ENCODE measurements at places on chromosomes 5 and 9.

- no peak for DNase-seq
Measured at GRCh38 chr9:68595868-68596267, 55.2 kb upstream of the TMEM252 start.

DNA sequence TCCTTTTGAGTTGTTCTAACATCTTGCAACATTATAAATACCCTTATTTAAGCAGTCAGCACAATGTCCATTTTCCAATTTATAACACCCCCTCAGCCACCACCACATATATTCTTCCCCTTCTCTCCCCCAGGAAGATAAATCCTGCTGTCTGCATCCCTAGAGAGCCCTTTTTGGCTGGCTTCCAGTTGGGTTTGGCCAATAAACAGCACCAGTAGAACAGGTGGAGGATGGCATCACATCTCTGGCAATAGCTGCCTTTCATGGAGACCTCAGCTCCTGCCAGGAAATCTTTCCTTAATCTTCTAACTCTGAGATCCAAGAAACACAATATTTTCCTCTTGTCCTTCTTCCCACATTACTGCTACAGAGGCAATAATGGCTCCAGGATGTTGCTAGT, 53.7 kb downstream of the TRIM36 start:
- DNase-seq: no peak

GRCh38 chr5:107653685-107654084, 17.1 kb downstream of the EFNA5 start:
- DNase-seq: no peak

DNA sequence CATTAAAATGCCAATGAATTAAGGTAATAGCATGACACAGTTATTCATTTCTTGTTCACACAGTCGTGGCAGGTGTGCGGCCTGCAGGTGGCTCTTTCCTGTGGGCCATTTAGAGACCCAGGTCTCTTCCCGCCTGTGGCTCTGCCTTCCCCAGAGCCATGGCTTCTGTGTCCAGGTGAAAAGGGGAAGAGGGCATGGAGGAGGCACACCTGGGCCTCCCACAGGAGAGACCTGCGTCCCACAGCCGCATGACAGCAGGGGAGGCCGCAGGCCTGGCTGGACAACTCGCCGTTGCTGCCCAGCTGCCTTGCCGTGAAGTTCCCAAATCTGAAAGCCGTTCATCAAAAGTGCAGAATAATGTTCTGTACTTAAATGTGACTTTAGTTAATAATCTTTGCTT, 14.4 kb upstream of the PLEKHG4B start:
- no peak for DNase-seq

GRCh38 chr9:127930231-127931091, at the start of gene PIP5KL1:
PIP5KL1 (minus strand) TSS chr9:127930777; CDS start chr9:127930752, 25 bp downstream.
- DNase-seq: no peak

GRCh38 chr5:92504346-92504745, 1076.7 kb downstream of the NR2F1-AS1 start:
- DNase-seq: no peak

DNA sequence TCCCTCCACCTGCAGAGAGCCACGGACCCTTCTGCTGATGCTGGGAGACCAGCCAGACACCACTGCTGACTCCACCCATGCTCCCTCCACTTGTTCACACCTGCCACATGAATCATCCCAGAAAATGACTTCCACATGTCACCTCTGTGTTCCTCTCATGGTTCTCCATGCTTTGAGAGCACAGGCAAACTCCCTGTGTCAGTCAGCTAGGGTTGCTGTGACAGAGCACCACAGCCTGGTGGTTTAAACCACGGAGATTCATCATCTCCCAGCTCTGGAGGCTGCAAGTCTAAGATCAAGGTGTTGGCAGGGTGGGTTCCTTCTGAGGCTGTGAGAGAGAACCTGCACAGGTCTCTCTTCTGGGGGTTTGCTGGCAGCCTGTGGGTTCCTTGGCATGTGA, 381.4 kb downstream of the GADD45G start:
- DNase-seq: no peak

DNA sequence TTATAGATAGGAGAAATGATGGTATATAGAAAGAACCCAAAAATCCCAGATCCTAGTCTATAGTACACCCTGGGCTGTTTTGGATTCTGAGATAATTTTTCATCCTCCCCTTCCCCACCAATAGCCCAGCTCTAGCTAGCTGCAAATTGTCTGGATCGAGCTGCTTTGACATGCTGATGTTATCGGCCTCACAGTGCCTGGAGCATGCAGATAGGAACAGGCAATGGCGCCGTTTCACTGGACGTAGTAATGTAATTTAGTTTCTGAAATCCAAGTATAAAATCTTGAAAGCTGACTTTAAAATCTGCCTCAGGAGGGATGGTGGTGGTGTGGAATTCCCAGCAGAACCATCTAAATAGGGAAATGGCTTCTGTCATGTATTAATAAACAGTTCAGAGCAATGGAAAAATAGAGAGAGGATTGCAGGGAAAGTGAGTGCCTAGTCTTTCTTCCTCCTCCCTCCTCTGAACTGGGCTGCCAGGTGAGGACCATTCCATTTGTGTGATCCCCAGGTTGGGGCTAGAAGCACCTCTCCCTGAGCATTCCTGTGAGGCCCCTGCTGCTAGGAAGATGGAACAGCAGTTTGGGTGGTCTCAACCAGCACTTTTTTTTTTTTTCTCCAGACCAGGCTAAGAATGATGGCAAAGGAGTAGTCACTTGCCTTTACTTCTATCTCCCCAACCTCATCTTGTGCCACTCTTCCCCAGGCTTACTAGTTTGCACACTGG, 31.9 kb downstream of the FAM219A start:
- DNase-seq: no peak

DNA sequence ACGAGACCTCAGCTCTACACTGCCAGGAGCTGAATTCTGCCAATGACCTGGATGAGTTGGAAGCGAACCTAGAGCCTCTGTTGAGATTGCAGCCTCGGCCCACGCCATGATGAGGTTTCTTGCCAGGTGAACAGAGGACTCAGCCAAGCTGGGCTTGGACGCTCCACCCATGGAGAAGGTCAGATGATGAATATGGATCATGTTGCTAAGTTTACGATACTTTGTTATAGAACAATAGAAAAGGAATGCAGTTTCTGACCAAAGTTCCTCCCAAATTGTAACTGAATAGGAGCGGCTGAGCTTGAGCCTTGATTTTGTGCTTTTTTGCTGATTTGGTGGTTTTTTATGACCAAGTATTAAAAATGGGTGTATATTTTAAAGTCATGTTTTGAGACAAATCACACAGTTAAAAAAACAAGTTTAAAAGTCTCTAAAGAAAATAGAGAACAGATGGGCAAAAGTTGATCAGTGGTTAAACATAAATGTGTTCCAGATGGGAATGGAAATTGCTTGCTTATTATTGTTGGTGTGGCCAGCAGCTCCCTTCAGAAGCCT, 32.9 kb downstream of the ROPN1L start:
- no peak for DNase-seq

GRCh38 chr9:127912296-127912695, 4.5 kb downstream of the ST6GALNAC4 start:
- no peak for DNase-seq

DNA sequence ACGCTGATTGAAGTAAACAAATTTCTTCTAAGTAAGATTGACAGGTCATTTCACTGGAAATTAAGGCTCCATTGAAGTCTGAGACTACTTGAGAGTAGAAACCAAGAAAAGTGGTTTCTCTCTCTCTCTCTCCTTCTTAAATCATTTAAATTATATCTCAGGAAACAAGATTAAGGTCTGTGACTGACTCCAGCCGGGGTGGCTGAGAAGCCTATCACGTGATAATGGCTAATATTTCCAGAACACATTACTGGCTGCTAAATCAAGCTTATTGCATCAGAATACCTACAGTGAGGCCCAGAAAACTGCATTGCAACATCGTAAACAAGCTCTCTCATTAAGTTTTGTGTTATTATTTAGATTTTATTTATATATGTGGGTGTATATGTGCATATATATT, 88.4 kb downstream of the PTCD2 start:
- DNase-seq: no peak

- DNase-seq: no peak
Measured at GRCh38 chr5:165574100-165574499, 2068.7 kb downstream of the MAT2B start.

GRCh38 chr9:636931-637591, 204.4 kb upstream of the DMRT1 start:
- DNase-seq: no peak
